Thoracic aorta (tissue), 2 donors: ENCODE measurements at places on chromosomes 6 and 20.
A peak's percentile ranks its signal among the peaks of the same experiment; 100 is the strongest.

DNA sequence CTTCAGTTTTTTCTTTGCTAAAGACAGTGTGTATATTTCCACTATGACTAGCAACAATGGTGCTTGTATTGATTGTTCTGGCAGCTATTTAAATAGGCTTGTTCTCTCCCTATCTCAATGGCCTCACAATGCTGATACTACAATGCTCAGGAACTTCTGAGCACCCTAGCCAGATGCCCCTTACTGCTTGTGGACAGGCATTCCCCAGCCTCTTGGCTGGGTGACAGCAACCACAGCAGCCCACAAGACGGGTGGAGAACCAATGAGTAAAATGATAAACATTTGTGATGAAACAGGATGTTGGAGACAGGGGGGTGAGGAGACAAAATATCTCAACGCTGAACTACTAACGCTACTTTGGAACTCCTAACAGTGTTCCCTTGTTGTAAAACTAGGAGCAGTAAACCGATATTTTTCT, 42.3 kb downstream of the HIVEP2 start:
- no peak for DNase-seq

- DNase-seq, result no peak
These were observed 172.6 kb upstream of the PHACTR1 start for GRCh38 chr6:12543953-12544352.

DNA sequence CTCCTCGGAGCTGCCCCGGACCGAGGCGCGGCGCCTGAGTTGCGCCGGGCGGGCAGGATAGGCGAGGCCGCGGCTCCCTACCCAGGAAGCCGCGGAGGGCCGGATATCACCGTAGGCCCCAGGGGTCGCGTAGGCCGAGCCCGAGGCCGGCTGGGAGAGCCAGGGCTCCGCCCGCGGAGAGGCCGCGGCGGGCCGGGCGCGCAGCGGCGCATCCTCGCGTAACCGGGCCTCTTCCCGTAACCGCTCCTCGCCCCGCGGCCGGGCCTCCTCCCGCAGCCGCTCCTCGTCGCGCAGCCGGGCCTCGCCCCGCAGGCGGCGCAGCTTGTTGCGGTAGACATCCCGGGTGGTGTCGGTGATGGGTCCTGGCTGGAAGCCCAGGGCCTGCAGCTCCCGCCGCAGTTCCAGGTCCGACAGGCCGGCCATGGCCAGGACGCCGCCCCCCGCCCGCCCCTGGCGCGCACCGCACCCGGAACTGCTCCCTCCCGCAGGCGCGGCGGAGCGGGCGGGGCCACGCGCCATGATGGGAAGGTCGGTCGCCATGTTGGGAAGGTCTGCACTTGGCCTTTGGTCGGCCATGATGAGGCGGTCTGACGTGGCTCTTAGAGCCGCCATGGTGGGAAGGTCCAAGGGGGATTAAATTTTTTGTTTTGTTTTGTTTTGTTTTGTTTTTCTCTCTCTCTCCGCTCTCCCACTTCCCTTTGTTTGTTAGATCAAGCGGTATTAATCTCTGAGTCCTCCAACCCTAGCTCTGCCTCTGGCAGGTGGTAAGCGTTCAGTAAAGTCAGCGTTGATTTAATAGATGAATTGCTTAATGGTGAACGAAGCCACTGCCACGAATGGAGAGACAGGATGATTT, at the start of gene LEMD2:
Gene LEMD2, minus strand, starts transcription at position 437 of the 856 bp plus-strand sequence. Its CDS starts 14 bp downstream, at position 423.
- DNase-seq, result peak; percentile 76

DNA sequence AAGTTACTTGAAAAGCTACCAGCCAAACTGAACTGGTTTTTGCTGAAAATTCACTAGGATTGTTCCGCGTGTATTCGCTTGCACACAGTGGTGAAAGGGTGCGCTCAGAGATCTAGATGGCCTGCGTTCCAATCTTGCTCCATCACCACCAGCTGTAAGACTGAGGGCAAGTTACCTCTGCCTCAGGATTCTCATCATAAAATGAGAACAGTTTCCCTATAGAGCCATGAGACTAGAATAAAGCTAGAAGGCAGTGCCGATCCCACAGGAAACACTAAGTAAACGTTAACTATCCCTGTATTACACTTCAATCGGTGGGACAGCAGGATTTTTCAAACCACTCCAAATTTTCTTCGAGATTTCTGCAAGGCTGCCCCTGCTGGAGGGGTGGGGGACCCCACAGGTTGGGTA, 838 bp downstream of the AHCY start:
- DNase-seq, result no peak

DNA sequence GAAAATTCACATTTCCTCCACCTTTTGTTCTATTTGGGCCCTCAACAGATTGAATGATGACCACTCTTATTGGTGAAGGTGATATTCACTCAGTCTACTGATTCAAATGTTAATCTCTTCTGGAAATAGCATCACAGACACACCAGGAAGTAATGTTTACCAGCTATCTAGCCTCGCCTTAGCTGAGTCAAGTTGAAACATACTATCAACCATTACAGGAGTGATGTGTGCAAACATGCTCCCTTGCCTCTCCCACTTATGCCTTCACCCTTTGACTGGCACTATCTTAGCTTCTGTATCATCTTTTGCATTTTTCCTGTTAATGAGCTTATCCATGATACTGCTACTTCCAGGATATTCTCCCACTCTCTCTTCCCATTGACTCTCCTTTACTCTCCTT, 191.9 kb downstream of the CENPW start:
- DNase-seq, result no peak

GRCh38 chr20:1827974-1828785, 67.0 kb upstream of the SIRPA start:
- DNase-seq, result no peak

- no peak for DNase-seq
These were observed 341.1 kb downstream of the MMUT start for GRCh38 chr6:49121970-49122369.

DNA sequence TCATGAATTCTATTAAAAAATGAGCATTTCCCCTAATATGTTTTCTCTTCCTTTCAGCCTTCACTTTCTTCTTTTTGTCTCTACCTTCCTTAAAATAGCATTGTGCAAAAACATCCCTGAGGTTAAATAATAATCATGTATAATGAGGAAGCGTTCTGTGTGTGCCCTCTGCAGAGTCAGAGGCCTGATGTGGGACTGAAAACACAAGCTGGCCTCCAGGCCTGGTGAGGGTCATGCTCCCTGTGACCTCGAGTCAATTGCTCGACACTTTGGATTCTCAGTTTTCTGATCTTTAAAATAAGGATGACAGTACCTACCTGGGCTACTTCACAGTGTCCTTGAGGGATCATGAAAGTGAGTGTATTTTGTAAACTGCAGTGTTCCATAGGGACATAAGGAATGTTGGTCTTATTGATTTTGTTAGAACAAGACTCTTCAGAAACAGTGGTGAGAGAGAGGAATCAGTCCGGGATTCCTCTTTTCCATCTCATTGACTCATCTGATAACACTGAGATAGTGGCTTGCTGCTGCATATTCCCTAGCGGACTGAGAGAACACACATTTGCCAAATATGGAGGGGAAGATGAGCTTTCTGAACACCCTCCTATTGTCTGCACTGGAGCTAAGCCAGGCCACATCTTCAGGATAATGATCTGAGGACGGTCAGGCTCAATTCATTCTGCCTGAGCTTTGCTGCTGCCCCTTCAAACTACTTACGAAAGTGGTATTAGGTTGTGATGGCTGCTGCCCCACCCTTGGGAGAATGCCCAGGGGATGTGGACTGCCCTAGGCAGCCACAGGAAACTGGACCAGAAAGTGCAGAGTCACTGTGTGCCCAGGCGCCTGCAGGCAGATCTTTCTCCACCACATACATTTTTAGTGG, 39.6 kb upstream of the PDE7B start:
- DNase-seq, result no peak

- DNase-seq, result no peak
These were observed 197.6 kb downstream of the PRL start for GRCh38 chr6:22099231-22099630.

DNA sequence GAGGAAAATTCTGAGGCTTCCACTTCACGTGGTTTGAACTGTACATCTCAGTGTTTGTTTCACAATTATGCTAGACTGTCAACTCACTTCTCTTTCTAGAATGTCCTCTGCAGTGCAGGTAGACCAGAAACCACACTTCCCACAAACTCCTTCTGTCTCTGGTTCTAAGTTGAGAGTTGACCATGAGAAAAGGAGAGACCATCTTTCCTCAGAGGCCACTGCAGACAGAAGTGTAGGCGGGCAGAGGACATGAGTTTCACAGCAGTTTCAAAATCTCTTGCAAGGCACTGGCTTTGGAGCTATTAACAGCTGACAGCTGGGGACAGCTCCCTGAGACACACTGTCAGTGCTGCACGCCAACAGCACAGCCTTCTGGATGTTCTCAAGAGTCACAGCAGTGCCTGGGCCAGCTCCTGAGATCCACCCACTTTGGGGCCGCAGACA, 55.4 kb upstream of the MOXD1 start:
- no peak for DNase-seq

DNA sequence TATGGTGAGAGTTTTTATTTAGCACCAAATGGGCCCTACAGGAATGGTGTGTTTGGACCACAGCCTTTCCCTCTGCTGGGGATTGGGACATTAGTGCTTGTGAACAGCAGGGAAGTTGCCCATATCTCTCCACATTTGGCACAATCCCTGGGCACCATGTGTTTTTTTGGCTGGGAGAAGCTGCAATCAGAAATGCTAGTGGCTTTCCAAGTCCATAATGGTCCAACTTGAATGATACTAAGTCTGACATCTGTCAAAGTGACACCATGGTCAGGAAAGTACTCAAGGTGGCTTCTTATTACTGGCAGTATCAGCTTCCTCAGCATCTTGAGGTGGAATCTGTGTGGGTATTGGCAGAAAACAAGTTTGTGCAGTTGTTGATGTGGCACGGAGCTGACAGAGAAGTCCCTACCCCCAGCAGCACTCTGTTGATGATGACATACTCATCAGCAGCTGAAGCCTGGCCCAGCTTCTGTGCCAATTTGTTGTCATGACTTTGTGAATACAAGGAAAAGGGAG, 53.0 kb downstream of the SASH1 start:
- DNase-seq, result no peak

DNA sequence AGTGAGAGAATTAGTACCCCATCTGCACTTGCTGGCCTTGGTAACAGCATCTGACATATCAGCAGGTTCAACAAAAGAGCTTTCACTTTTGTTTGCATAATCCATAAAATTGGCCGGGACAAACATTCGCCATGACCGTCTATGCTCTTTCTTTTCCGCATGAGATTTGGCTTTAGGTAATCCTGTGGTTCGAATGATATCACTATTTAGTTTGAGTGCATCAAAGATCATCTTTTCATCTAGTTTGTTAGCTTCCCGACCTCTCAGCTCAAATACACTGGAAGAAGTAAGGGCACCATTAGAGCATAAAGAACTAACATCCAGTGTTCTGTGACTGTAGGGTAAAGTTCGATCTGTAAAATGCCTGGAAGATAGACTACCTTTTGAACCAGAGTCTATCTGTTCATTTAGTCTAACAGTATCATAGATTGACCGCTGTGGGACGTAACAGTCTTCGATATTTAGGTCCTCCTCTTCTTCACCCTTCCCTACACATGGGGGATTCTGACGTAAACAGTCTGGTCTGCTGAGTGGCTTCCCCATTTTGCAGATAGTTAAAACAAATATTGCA, 101.6 kb downstream of the DST start:
- no peak for DNase-seq

GRCh38 chr6:40148882-40149573, 214.8 kb upstream of the MOCS1 start:
- no peak for DNase-seq

GRCh38 chr6:52517502-52518278, 59.2 kb downstream of the TRAM2 start:
- peak; percentile 96 for DNase-seq

DNA sequence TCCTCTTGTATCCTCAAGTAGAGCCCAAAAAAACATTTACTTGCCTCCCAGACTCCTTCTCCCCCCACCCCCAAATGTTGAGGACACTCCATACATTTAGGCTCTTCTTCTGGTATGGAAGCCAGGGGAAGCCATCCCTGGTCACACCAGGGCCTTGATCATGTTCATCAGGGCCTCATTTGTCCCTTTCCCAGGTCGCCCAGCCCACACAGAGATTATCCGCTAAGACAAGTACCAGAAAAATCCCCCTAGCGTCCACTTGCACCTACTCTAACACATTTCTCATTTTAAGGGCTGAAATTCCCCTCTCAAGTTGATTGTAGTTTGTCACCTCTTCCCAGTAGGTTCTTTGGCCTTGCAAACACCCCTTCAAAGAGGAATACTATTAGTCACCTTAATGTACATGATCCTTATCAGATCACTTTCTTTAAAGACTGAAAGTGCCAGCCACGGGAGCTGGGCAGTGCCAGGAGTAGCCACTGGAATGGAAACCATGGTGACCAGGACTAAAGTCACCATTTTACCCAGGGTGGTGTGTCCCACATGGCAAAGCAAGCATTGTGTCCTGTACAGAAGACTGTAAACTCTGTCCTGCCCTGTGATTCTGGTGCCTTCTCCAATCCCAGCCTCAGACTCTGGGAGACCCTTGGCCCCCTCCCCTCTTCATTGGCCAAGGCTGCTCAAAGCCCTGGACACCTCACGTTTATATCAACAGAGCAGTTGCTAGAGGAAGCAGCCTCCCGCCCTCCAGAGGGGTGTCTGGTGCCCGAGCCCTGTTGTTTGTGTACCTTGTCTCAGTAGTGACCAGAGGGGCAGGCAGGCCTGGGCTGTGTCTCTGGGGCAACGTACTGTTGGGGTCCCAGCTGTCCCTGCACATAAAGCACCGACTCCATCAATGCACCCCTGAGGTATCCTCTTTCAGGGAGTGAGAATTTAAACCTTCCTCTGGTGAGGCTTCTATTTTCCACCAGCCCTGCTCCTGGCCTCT, 5.0 kb upstream of the APOBEC2 start:
- DNase-seq, result no peak

DNA sequence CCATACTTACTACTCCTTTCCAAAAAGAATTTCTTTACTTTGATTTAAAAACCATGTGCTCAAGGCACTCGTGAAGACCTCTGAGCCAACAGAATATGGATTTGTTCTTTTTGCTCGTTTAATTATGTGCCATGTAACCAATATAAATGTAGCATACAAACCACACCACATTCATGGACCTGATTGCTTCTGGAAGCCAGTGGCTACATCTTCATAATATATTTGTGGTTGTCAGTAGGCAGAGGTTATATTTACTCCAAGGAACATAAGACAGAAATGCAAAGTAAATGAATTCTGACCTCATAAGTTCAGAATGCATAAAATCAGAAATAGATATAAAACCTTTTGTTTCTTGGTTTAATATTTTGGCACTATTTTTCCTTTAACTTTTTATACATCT, 373.0 kb downstream of the HDGFL1 start:
- no peak for DNase-seq

DNA sequence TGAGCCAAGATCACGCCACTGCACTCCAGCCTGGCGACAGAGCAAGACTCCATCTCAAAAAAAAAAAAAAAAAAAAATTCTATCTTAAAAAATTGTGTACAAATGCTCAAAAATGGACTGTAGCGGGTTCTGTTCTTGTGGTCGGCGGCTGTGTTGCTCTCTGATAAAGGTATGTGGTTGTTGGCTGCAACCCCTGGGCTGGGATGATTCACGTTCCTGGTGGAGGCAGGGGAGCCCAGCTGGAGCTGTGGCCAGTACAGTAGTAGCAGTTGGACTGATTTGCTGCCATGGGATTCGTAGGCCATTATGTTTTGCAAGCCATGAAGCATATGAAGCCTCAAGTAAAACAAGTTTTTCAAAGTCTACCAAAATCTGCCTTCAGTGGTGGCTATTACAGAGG, 22.3 kb downstream of the MDN1 start:
- DNase-seq, result peak; percentile 24
